ENCODE measurements at places on chromosomes 2 and 18.

DNA sequence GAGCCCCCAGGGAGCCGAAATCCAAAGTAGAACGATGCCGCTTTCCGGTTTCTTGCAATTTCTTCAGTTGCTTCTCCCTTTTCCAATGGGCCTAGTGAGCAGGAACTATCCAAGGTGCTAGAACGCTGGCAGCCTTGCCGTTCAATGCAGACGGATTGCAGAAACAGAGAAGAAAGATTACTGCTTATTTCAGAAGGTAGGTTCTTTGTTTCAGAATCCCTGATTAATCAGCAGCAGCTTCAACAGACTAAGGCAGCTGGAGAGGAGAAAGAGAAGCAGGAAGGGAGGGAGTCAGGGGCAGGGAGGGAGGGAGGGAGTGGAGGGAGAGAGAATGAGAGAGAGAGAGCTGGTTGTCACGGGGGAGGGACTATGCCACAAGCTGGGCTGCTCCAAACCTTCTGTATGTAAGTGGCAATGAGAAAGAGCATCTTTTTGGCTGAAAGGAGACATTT lies 576 bp downstream of the NYAP2 start:
- peak; percentile 65 for DNase-seq

GRCh38 chr18:47915229-47915628 lies 15.2 kb downstream of the SMAD2 start:
- no peak for DNase-seq

DNA sequence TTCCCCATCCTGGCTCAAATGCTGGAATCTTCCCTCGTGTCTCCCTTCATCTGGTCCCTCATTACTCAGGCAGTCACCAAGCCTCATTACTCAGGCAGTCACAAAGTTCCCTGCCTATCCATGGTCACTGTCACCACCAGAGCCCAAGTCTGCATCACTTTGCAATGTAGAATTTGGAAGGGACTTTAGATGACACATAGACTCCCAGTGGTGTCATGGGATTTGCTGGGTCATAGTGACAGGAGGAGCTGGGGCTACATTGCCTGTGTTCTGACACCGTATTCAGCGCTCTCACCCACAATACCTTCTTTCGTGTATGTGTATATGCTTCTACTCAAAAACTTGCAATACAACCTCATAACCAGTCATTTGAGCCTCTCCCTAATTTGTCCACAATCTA lies 2.1 kb upstream of the EMILIN1 start:
- DNase-seq, result peak; percentile 35

DNA sequence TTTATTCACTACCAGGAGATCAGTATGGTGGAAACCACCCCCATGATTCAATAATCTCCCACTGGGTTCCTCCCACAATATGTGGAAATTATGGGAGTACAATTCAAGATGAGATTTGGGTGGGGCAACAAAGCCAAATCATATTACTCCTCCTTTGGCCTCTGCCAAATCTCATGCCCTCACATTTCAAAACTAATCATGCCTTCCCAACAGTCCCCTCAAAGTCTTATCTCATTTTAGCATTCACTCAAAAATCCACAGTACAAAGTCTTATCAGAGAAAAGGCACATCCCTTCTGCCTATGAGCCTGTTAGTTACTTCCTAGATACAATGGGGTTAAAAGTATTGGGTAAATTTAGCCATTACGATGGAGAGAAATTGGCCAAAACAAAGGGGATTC lies 989.5 kb upstream of the CNTNAP5 start:
- DNase-seq, result no peak

- peak; percentile 93 for DNase-seq
These were observed 388.6 kb upstream of the TNP1 start for GRCh38 chr2:217248312-217248935.

GRCh38 chr2:8794923-8795825 lies 42.2 kb downstream of the KIDINS220 start:
- DNase-seq, result peak; percentile 50

DNA sequence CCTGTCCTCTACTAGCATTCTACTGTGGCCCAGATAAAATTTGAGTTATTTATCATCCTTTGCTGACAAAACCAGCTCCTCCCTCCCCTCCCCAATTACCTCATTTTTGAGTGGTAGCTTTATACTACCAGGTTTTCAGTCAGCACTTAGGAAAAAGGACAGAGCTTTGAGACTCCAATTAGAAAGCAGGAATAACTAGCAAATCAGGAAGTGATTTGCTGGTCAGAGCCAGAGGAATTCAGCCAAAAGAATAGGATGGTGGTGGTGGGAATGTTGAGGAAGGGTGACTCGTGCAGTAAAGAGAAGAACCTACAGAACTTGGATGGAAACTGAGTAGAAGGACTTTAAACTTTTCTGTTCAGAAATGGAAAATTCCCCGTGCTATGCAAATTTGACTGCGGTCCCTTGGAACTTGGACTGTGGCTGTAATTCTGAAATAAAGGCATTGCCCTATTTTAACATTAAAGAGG lies 3.7 kb downstream of the MYL12B start:
- DNase-seq, result peak; percentile 68

GRCh38 chr18:74513149-74513882 lies 17.2 kb downstream of the CNDP2 start:
- no peak for DNase-seq

DNA sequence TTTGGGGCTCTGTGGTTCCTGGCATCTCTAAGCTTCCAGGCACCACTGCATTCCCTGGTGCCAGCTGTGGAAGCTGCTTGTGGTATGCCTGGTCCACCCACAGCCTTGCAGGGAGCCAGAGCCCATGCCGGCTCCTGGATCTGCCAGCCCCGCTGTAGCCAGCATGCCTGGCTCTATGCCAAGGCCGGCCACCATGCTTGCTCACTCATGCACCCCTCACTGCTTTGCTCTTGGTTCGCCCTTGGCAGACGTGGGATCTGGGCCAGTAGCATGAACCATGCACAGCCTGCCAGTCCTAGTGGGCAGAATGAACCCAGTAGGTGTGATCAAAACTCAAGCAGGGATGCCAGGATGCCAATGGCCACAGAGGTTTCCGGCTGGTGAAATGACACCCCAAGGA lies 634.2 kb upstream of the TMEFF2 start:
- DNase-seq, result no peak

GRCh38 chr2:128318776-128319464 lies at the start of gene HS6ST1:
Gene HS6ST1 (minus strand): TSS chr2:128318868. CDS start chr2:128318563, 305 bp downstream.
- peak; percentile 89 for DNase-seq

- DNase-seq, result no peak
These were observed 116.5 kb downstream of the GALR1 start for GRCh38 chr18:77366067-77366719.

DNA sequence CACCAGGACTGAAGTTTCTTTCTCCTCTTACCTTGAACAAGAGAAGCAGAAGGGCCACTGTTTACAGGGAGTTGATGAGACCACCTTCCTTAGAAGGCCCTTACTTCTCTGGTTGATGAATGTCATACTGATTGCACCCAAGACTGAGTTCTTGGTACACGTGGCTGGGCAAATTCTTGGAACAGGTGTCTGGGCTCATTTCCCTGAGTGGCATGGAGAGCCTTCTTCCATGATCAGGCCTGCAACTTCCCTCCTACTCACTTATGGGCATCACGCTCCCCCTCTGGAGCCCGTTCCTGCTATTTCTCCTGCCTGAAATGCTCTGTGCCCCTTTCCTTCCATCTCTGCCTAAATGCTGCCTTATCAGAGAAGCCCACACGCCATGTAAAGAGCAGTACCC lies 110.3 kb downstream of the PTPRM start:
- no peak for DNase-seq

- no peak for DNase-seq
These were observed 101.0 kb upstream of the ZNF236 start for GRCh38 chr18:76721207-76721996.

- no peak for DNase-seq
These were observed 46.7 kb downstream of the FANCL start for GRCh38 chr2:58194458-58194857.

- no peak for DNase-seq
These were observed 33.4 kb downstream of the YPEL5 start for GRCh38 chr2:30180226-30180625.

GRCh38 chr18:71242981-71243380 lies 954.1 kb downstream of the SOCS6 start:
- DNase-seq, result no peak

DNA sequence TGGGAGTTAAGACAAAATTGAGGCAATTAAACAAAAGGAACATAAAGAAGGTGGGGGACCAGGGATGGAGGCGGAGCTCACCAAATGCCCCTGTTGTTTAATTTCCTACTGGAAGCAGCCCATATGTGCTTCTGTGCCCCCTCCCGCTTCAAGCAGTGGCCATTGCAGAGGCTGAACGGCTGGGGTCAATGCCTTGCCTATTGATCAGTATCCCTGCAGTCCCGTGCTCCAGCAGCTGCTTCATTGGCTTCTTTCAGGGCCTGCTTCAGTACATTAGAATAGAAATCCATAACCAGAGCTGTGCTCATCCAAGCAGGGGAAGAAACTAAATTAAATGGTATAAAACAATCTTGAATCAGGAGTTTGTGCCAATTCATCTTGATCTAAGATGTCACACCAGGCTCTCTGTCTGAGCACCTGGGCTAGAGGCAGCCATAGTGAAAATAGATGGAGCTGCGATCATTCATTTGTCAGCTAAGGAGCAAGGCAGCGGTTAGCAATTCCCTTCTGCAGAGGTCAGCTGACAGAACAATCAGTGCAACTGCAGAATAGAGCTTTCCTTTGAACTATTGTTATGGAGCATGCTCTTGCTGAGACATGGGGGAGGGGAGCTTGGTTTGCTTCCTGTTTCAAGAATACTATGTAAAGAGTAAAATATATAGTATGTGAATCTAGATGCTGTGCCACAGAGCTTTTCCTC lies 222.4 kb downstream of the WDR7 start:
- DNase-seq, result no peak

GRCh38 chr18:40789286-40789685 lies 1165.7 kb upstream of the PIK3C3 start:
- no peak for DNase-seq

GRCh38 chr18:44048846-44049245 lies 631.8 kb upstream of the SETBP1 start:
- no peak for DNase-seq

DNA sequence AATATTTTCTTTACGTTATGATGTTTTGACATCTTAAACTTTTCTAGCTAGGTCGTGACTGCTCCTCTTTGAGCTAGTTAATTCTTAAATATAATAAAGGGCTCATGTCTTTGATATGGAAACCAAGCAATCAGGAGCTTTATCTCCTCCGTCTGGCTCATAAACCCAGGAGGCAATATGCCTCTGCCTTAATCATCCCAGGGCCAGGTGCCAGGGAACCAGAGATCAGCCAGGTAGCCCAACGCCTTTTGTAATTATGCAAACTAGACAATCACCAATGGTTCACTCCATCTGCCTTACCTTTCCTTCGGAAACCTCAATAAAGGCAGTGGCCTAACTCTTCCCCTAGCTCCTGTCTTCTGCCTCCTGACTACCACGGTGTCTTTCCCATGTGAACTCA lies 213.7 kb downstream of the KCNJ3 start:
- no peak for DNase-seq

DNA sequence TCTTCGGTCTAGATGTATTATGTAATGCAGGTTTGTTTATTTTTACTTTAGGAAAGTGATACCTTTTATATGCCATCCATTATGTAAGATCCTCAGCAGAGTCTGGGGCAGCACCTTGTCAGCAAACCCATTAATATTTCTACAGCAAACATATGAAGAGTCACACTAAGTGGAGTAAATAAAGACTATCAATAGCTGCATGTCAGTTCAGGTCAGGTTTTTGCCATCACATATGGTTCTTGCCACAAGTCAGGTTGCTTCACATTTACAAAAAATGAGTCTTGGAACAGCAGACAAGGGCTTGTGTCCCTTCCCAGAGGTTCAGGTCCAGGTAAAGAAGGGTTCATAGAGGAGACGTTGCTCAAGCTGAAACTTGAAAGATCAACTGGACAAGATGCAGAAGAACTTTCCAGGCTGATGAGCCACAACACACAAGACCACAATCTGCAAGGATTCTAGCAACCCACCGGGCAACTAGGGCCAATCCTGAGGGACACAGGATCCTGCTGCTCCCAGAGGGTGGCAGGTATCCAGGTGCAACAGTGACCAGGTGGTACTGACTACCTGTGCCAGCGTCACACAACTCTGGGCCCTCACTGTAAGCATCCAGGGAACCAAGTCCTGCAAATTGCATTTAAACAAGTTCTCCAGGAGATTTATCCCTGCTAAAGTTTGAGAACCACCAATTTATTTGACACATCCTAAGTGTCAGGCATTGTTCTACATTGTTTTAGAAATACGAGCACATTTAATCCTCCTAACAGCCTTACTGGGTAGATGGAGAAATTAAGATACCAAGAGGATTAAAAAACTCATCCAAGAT lies 215.8 kb downstream of the ALPK2 start:
- no peak for DNase-seq

GRCh38 chr2:15355386-15355785 lies 205.7 kb downstream of the NBAS start:
- no peak for DNase-seq

DNA sequence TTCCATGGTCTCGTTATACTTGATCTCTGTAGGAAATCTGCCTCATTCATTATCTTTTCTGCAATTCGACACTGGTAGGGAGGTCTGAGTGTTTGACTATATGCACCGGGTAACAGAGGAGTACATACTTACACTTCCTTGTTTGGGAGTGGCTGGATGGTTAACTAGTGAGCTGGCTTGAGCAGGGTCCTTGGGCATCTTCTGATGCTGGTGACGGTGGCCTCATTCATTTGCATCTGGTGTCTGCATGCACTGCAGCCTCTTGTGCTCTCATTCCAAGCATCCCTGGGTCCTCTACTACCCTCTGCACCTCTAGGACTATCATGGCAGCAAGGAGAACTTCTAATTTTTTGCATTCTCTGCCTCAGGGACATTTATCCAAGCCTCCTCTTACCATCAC lies 100.0 kb upstream of the TCF4 start:
- no peak for DNase-seq

GRCh38 chr2:194842871-194843270 lies 814.2 kb upstream of the SLC39A10 start:
- no peak for DNase-seq

DNA sequence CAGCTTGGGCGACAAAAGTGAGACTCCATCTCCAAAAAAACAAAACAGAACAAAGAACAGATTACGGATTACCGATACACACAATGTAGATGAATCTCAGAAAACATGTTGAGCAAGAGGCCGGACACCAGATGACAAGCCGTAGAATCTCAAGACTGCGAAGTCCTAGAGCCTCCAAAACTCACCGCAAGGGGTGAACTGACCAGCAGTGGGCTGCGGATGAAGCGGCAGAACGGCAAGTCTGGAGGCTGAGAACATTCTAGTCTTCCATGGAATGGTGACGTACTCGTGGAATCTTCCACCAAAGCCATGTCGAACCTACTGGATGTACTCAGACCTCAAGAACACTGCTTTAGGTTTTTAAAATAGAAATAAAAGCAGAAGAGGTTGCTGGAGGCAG lies 198.8 kb downstream of the NDUFA10 start:
- no peak for DNase-seq

GRCh38 chr2:119106301-119106897 lies 52.2 kb downstream of the C1QL2 start:
- peak; percentile 56 for DNase-seq

DNA sequence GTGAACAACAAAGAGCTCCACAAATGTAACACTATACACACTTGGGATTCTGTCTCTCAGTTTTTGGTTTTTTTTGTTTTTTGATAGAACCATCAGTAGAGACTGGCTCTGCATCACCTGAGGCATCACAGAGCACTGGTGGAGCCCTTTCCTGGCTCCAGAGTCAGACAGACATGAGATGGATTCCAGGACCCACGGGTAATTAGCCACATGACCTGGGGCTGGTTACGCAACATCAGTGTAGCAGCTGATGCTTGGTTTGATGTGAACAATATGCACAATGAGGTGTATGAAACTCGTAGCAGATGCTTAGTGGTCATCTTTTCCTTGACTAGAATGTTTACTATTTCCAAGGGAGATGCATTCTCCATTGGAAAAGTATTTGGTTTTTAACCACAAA lies 40.7 kb downstream of the CMPK2 start:
- DNase-seq, result peak; percentile 49

GRCh38 chr2:60071490-60071831 lies 482.0 kb downstream of the BCL11A start:
- DNase-seq, result no peak
